ENCODE measurements at places on chromosomes 2 and 18. TPM values are rescaled to one million over a fixed set of nuclear protein-coding genes. Genes with fewer than 3 reads are reported as not detected.
A peak's percentile ranks its signal among the peaks of the same experiment; 100 is the strongest.

TTN gene
- total RNA-seq, result under 0.01 TPM

AMER3 gene
- total RNA-seq, result not detected

ICA1L gene
- 10.1 TPM for total RNA-seq

KCNE4 gene
- not detected for total RNA-seq

GRCh38 chr2:234163510-234164045, 113.1 kb downstream of the SPP2 start:
- H3K4me1 ChIP-seq, result no peaks in the 10 kb centered on the region
- H3K36me3 ChIP-seq, result no peaks in the 10 kb centered on the region
- no peak for DNase-seq
- H3K27me3 ChIP-seq, result no peaks in the 10 kb centered on the region
- no peak overlapping the region for H3K4me3 ChIP-seq
- no peak overlapping the region for H3K27ac ChIP-seq

KIF1A gene
- total RNA-seq, result not detected

STPG4 gene
- not detected for total RNA-seq

DNA sequence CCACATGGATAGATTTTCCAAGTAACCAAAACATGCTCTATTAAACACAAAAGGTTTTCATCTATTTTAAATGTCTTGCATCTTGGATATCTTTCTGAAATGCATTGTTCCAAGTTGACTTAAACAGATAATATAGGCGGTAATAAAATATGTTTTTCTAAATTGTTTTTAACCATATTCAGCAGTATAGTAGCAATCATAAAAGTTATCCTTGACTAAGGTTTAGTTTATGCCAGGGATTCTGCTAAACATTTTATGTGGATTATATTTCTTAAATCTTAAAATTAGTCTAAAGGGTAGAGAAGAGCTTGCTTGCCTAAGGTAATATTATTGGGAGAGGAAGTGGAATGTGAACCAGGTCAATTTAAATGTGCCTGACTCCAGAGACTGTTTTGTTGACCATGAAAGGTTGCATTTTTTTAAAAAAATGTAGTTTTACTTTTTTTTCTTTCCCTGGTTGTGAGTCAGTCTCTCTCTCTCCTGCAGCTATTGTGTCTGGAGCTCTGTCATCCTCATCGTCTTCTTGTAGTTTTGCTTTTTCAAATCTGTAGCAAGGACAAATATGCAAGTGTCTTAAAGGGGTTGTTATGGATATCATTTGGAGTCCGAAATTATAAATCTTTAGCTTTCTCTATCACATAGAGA, 309.1 kb upstream of the COL3A1 start:
- H3K27me3 ChIP-seq, result no peaks in the 10 kb centered on the region
- no peak overlapping the region for H3K27ac ChIP-seq
- H3K4me1 ChIP-seq, result no peaks in the 10 kb centered on the region
- no peak overlapping the region for H3K4me3 ChIP-seq
- no peaks in the 10 kb centered on the region for H3K36me3 ChIP-seq

MBD1 gene
- total RNA-seq, result 33.0 TPM

EFEMP1 gene
- total RNA-seq, result not detected

GRCh38 chr2:30293303-30293921, 62.1 kb downstream of the LBH start:
- no peak for DNase-seq
- no peak overlapping the region for H3K4me3 ChIP-seq
- no peaks in the 10 kb centered on the region for H3K36me3 ChIP-seq
- H3K27ac ChIP-seq, result no peak overlapping the region
- H3K27me3 ChIP-seq, result no peaks in the 10 kb centered on the region

DNA sequence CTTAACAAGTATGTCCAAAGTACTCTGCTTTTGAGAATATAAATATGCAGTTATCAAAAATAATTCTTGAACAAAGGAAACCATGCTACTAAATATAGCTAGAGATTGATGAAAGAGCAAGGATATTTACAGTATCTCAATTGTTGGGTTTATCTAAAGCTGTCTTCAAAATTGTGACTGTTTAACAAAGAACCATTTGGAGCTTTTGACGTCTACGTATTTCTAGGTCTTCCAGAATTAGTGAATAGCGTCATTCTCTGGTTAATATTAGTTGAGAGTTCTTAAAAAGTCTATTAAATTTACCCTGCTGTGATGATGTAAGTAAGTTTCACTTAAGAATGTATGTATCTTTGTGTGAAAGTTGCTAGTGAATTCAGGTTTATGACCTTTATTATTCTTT, 223.1 kb upstream of the SIX3 start:
- H3K4me3 ChIP-seq, result no peak overlapping the region
- peaks cover under 1% of the 10 kb centered on the region for H3K4me1 ChIP-seq
- H3K27ac ChIP-seq, result no peak overlapping the region

DNA sequence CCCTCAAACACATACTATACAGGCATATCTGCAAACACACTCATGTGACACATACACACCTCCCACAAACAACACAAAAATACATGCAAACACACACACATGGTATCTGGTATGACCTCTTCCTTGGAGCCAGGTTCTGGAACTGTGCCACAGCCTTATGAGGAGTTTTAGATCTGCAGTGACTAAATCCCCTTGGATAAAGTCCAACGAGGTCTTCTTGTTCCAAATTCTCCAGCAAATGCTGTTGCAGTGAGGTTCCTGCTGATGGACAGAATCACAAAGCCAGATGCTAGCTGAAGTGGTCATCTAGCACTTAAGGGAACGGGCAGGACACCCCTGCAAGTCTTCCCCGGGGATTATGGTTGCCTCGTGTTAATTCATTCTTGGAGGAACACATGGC, 54.5 kb upstream of the DAPL1 start:
- no peak overlapping the region for H3K27ac ChIP-seq
- H3K4me1 ChIP-seq, result no peaks in the 10 kb centered on the region
- no peak overlapping the region for H3K4me3 ChIP-seq
- no peak for DNase-seq

GRCh38 chr18:48806551-48807261, 144.1 kb downstream of the SMAD7 start:
- no peak overlapping the region for H3K27ac ChIP-seq
- H3K4me1 ChIP-seq, result no peaks in the 10 kb centered on the region

DNA sequence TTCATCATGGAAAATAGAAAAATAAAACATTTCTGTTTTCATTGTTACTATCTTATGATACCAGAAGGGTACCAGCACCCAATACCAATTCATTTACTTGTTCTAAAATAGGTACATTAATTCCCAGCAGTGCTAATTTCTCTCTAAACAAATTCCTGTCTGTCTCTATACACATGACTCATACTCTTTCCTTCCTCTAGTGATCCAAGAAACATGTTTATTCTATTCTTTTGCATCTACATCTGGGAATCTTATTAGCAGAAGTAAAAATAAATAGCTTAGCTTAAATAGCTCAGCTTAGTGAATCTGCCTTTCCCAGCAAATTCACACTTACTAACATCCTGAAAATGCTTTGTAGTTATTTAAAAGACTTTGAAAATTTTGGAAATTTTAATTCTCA, 84.5 kb upstream of the MAPRE2 start:
- no peaks in the 10 kb centered on the region for H3K27me3 ChIP-seq
- H3K4me1 ChIP-seq, result no peaks in the 10 kb centered on the region
- H3K36me3 ChIP-seq, result no peaks in the 10 kb centered on the region

CYS1 gene
- 0.54 TPM for total RNA-seq

GRCh38 chr2:183117226-183117625, 7.0 kb upstream of the NUP35 start:
- H3K4me1 ChIP-seq, result no peaks in the 10 kb centered on the region
- H3K36me3 ChIP-seq, result no peaks in the 10 kb centered on the region
- no peak for DNase-seq
- H3K27ac ChIP-seq, result no peak overlapping the region
- no peak overlapping the region for H3K4me3 ChIP-seq

ITGA4 gene
- 176 TPM for total RNA-seq

GRCh38 chr2:197113275-197113711, 186.8 kb upstream of the PGAP1 start:
- H3K4me3 ChIP-seq, result no peak overlapping the region
- peaks cover 22% of the 10 kb centered on the region for H3K36me3 ChIP-seq
- peaks cover 41% of the 10 kb centered on the region for H3K4me1 ChIP-seq
- no peaks in the 10 kb centered on the region for H3K27me3 ChIP-seq
- peak; percentile 80 for DNase-seq

CCDC148 gene
- total RNA-seq, result not detected

DNA sequence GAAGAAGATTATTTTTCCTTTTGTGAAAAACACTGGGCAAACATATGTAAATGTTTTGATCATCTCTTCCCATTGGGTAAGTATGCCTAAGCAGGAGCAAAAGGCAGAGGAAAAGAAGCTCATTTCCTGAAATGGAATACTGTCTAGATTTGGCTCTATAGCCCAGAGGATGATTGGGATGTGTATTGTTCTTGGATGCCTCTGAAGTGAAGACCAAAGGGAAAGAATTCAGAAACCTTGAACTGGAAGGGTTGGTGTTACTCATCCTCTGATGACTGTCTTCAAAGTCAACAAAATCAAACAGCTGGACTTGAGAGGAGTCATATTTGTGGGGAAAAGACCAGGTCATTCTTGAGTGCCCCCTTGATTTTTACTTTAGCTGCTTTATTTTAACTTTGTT, 112.6 kb upstream of the NT5C1B start:
- no peak overlapping the region for H3K27ac ChIP-seq
- H3K4me3 ChIP-seq, result no peak overlapping the region
- H3K36me3 ChIP-seq, result no peaks in the 10 kb centered on the region
- DNase-seq, result no peak
- no peaks in the 10 kb centered on the region for H3K27me3 ChIP-seq
- no peaks in the 10 kb centered on the region for H3K4me1 ChIP-seq

DNA sequence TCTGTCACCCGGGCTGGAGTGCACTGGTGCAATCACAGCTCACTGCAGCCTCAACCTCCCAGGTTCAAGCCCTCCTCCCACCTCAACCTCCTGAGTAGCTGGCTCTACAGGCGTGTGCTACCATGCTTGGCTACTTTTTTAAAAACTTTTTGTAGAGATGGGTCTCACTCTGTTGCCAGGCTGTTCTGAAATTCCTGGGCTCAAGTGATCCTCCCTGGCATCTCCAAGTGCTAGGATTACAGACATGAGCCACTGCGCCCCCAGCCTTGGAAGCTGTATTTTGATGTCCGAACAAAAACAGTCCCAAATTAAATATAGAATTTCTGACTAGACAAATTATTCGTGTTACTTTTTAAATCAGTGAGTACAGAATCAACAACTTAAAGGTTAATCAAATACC, 97.4 kb downstream of the ZNF516 start:
- no peaks in the 10 kb centered on the region for H3K36me3 ChIP-seq
- DNase-seq, result no peak
- peaks cover 24% of the 10 kb centered on the region for H3K4me1 ChIP-seq
- no peak overlapping the region for H3K27ac ChIP-seq
- H3K27me3 ChIP-seq, result no peaks in the 10 kb centered on the region

GRCh38 chr2:240956171-240956934, 42.1 kb upstream of the SNED1 start:
- no peak for DNase-seq
- H3K27me3 ChIP-seq, result no peaks in the 10 kb centered on the region
- no peak overlapping the region for H3K27ac ChIP-seq
- H3K36me3 ChIP-seq, result no peaks in the 10 kb centered on the region

SPR gene
- total RNA-seq, result 1.6 TPM

DNA sequence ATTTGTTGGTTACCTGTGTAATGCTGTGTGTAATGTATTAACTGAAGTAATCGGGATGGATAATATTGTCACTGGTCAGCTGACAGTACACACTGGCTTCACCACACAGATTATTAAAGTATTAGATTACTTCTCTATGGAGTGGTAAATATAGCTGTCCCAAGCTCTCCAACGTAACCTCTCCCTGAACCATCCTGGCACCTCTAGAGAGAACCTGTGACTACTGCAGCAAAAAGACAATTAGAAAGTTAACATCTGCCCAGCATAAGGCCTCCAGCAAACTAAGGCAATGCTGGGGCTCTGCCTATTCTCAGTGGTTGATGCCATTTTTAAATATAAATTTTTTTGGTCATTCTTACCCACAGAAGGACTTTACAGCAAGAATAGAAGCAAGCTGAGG, 351.3 kb downstream of the GPD2 start:
- H3K27me3 ChIP-seq, result no peaks in the 10 kb centered on the region
- no peak for DNase-seq
- no peak overlapping the region for H3K4me3 ChIP-seq
- no peaks in the 10 kb centered on the region for H3K4me1 ChIP-seq
- H3K27ac ChIP-seq, result no peak overlapping the region

DNA sequence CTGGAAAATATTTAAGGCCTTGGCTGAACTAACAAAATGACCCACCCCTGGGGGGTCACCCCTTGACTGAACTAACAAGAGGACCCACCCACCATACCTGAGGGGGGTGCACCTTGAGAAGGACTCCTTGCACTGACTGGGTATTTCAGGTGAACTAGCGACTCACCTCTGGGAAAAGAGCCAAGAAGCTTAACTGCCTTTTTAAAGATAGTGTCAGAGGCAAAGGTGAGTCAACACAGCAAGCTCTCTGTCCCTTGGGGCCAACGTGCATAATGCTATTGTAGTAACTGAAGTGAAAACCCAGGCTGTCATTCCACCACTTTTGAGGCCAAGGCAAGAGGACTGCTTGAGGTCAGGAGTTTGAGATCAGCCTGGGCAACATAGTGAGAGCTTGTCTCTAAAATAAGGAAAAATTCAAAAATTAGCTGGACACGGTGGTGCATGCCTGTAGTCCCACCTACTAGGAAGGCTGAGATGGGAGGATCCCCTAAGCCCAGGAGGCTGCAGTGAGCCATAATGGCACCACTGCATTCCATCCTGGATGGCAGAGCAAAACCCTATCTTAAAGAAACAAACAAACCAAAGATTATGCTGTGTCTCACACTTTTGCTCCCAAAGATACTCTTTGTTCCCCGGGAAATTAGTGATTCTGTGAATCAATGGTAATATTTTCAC, 36.4 kb upstream of the ZCCHC2 start:
- no peak overlapping the region for H3K4me3 ChIP-seq
- no peaks in the 10 kb centered on the region for H3K4me1 ChIP-seq
- H3K27ac ChIP-seq, result no peak overlapping the region
- no peaks in the 10 kb centered on the region for H3K27me3 ChIP-seq
- no peak for DNase-seq
- no peaks in the 10 kb centered on the region for H3K36me3 ChIP-seq

UPP2 gene
- total RNA-seq, result not detected

ZSWIM2 gene
- total RNA-seq, result not detected

IL36B gene
- total RNA-seq, result not detected

RNF125 gene
- not detected for total RNA-seq

SLC16A14 gene
- total RNA-seq, result 0.29 TPM

GRCh38 chr2:207279520-207279919, 113.8 kb upstream of the KLF7 start:
- no peak for DNase-seq
- no peaks in the 10 kb centered on the region for H3K36me3 ChIP-seq
- no peaks in the 10 kb centered on the region for H3K27me3 ChIP-seq
- H3K4me1 ChIP-seq, result peaks cover 29% of the 10 kb centered on the region
- no peak overlapping the region for H3K27ac ChIP-seq
- no peak overlapping the region for H3K4me3 ChIP-seq

DNA sequence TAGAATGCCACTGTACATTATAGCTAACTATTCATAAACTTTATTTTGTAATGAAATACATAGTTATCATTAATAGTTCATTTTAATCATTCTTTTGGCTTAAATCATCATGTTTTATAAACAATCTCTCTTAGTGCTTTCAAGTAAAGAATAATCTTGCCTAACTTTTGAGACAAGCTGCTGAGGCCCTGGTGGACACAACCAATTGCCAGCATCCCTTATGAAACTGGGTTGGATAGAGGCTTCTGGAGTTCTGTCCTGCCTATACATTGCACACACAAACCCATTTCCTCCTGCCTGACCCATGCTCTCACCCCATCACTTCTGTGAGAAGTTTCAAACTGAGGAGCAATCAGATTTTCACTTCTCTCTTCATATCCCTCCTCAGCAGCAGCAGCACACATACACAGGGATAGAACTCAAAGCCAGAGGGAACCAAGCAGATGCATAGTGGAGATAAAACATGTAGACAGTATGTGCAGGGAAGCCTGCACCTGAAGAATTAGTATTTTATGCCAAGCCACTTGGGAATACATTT, 450.0 kb upstream of the SLC14A2 start:
- H3K27me3 ChIP-seq, result no peaks in the 10 kb centered on the region
- peaks cover 3% of the 10 kb centered on the region for H3K4me1 ChIP-seq
- no peak for DNase-seq
- no peaks in the 10 kb centered on the region for H3K36me3 ChIP-seq

Measured in Karpas-422 (cell line).